HCEC 1CT (cell line): ENCODE measurements at places on chromosomes 1 and 21.

DNA sequence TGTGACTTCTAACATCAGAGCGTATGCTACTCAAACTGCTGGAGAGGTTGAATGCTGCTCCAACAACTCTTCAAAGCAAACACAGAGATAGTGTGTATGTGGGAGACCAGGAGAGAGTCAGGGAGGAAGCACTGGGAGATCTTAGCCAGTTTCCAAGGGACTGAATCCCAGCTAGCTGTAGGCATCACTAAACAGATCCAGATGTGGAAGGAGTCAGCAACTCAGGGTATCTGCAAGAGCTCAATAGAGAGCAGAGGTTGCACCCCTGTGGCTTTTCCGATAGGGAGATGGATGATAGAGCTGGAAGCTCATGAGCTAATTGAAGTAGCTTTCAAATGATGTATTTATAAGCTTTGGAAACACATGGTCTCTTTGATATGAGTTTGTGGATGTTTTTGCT lies 168.9 kb upstream of the HOOK1 start:
- DNase-seq, result peak; percentile 56

- DNase-seq, result no peak
Measured at GRCh38 chr1:199665371-199665770, 362.1 kb upstream of the NR5A2 start.

- DNase-seq, result no peak
Measured at GRCh38 chr1:59438058-59438560, 141.2 kb downstream of the FGGY start.

GRCh38 chr1:155909894-155910293 lies 1.3 kb downstream of the RIT1 start:
- DNase-seq, result peak; percentile 40

DNA sequence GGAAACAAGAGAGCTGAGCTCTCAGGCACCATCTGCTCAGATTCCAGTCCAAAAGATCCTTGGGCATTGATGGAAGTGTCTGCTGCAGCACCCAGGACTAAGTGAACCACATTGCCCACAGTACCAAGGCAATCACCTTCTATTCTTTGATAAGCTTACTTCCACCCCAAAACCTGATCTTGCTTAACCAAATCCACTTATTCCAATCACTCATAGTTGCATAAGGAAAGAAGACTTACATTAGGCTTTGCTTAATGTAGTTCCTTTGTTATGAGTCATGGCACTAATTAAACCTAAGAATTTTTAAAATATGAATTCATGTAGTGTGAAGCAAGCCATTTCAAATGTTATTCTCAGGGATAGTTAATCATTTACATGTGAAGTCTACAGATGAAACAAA lies 84.5 kb downstream of the UCHL5 start:
- DNase-seq, result peak; percentile 65

DNA sequence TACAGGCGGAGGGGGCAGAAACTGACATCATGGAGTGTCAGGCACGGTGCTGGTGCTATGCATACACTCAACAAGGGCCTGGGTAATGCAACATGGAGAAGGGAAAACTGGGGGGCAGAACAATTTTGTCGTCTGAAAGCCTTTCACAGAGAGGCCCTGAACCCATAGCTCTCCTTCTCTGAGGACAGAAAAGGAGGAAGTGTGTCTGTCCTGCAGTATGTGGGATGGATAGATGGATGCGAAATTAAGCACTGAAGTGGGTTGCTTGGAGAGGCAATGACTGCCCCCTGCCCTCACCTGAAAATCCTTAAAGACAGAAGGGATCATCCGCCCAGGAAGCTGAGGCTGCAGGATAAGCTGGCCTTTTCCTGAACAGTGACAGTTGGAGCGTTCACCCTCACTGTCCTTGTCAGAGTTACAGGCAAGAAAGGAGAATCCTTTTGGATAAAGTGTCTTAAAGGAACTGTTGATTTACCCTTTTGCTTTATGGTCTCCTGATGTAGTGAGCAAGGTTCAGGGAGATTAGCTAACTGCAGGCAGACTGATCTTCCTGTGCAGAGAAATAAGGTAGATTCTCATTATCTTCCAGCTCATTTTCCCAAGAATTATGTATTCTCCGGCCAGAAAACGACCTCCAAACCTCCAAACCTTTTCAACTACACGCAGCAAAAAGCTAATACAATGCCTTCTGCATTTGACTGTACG lies 1.6 kb upstream of the FAM20B start:
- DNase-seq, result no peak

DNA sequence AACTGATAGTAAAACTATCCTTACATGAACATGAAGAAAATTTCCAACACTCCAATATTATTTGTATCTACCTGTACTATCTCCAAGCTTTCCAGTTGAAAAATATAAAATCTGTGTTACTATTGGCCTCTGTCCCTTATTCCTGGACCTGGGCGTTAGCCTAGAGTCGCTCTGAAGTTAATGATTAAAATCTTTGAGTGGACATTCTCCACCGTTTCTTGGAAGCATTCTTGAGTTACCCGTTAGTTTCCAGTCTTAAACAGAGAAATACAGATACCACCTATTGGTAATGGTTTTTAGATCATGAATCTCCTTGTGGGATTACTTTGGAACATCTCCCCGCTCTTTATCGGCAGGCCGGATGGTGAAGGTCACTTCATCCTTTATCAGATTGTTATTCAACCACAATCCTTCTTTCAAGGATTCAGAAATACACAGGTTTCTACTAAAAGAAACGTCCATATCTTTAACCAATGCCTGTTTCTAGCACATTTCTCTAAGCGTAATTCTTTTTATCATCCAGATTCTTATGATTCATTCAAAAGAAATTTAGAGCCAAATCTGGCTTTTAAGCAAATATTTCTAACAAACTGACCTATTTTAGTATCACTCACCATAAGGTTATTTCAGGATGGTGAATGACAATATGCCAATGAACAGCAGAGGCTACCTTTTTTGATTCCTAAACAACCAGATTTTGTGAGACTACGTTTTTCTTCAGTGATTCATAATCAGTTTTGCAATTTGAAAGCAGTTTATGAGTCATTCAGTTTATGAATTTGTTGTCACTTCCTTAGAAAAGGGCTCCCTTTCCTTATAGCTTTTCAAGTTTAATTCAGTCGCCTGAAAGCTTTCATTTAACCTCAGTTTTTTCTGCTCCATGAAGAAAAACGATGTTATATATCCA lies 70.2 kb upstream of the ERRFI1 start:
- peak; percentile 98 for DNase-seq
